ENCODE measurements at places on chromosomes 13 and 19.
A peak's percentile ranks its signal among the peaks of the same experiment; 100 is the strongest.

DNA sequence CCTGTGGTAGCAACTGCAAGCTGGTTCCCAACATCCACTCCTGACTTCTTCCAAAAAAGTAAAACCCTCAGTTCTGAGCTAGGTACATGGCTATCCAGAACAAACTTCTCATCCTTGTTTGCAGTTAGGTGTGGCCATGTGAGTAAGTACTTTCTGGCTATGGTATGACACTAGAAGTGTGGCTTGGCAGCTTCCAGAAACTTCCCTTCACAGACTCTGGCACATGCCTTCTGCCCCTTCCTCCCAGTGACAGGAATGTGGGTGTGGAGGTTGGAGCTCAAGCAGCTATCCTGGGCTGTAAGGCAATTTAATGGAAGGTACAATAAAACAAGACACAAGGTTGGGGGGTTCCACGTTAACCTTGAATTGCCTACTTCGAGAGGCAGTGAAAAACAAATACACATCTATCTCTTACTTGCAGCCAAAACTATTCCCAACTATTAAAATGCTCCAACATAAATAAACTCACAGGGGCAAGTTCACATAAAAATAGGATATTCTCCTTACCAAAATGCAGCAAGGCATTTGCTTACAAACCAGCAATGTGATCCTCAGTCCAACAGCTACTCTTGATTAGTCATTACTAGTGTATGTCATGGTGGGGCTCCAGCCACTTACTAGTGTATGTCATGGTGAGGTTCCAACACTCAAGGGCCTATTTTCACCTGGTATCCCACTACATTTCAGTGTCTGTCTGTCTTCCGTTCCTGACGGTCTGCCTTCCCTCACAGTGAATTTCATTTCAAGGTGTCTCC is 3.1 kb downstream of the SMG9 start:
- no peak for DNase-seq

DNA sequence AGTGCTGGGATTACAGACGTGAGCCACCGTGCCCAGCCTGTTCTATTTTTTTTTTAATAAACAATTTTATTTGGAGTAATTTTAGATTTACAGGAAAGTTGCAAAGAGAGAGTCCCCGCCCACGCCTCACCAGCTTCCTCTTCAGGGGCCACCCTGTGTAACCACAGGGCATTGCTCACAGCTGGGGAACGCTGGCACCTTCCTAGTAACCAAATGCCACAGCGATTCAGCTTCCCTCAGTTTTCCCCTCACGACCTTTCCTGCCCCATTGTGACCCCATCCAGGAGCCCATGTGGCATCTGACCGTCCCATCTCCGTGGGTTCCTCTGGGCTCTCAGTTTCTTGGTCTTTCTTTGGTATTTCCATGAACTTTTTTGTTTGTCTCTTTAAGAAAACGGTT is 83.9 kb downstream of the GNG7 start:
- DNase-seq, result peak; percentile 72

DNA sequence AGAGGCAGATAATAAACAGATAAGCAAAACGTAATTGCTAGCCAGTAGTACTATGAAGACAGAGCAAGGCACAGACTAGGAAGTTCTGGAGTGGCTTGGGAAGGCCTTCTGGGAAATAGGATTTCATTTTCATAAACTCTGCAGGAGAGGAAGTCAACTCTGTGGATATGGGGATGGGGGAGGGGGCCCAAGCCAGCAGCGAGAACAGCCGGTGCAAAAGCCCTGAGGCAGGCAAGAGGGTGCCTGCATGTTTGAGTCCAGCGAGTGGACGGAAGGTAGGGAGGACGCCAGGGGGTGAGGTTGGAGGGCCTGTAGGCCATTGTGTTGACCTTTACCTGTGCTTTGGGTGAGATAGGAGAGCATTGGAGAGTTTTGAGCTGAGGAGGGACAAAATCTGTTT is 9.0 kb upstream of the ASF1B start:
- no peak for DNase-seq

- peak; percentile 75 for DNase-seq
These were observed at the start of gene ABHD13 for GRCh38 chr13:108218044-108218974. Gene ABHD13 (plus strand): TSS chr13:108218392. CDS start chr13:108229219, 10,827 bp downstream.

DNA sequence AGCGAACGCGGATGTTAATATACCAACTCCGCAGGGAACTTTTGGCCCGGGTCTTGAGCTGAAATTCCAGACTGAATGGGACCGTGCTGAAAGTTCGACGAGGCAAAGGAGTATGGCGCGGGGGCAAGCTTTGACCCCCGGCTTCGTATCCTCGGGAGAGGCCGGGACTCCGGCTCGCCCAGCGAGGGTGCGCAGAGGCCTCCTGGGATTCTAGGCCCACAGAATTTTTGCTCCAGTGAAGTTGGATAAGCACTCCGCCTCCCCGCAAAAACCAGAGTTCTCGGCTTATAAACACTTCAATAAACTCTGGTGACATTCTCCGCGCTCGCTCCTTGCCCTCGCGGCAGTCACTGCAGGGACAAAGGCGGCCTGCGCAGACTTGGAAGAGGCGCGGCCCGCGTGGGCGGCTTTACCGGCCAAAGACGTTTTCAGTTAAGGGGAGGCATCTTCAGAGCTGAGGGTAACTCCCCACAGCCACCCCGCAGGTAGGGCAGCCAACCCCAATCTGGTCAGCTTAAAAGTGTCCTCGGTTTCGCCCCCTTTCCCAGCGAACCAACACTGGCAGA is 112.6 kb downstream of the KCNRG start:
- DNase-seq, result no peak
